ENCODE measurements at places on chromosomes 1 and 21. TPM values are rescaled to one million over a fixed set of nuclear protein-coding genes. Genes with fewer than 3 reads are reported as not detected.

Gene UTS2
- total RNA-seq, result not detected

Gene LRRC38
- not detected for total RNA-seq

Gene STMN1
- total RNA-seq, result 99.5 TPM

Gene LCE2B
- not detected for total RNA-seq

Gene RGS16
- 0.16 TPM for total RNA-seq

Gene SDF4
- total RNA-seq, result 94.2 TPM

Gene FAM177B
- total RNA-seq, result not detected

Gene KCNT2
- not detected for total RNA-seq

Gene MPZ
- 3.4 TPM for total RNA-seq

Gene WDR64
- total RNA-seq, result not detected

GRCh38 chr1:94122201-94122970 is 1.4 kb upstream of the ABCA4 start:
- no peak for DNase-seq

- peak; percentile 13 for DNase-seq
Observed at GRCh38 chr1:174165471-174166137, 6.3 kb downstream of the RABGAP1L start.

DNA sequence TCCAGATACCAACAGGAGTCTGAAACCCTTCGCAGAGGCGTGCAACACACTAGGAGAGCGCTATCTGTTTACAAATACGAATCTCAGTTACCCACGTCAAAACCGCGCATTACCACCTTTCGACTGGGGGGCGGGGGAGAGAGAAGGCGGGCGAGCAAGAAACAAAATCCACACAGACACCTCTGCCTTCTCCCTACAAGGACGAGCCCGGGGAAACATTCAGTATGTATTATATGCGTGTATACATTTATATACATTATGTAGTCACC is 722 bp downstream of the TUT4 start:
- DNase-seq, result peak; percentile 50

GRCh38 chr1:15504436-15504835 is 19.6 kb downstream of the CASP9 start:
- DNase-seq, result no peak

DNA sequence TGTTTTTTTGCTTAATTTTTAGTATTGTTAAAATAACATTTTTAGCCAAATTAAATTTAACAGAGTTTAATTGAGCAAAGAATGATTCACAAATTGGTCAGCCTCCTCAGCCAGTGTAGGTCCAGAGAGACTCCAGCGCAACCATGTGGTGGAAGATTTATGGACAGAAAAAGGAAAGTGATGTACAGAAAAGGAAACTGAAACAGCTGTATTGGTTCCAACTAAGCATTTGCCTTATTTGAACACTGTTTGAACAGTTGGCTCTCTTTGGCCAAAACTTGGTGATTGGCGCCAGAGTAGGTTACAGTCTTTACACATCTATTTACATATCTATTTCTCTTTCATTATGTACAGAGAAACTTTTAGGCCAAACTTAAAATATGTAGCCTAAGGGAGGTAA is 19.4 kb downstream of the RPS6KC1 start:
- DNase-seq, result peak; percentile 80

GRCh38 chr1:181416268-181416860 is 67.0 kb upstream of the CACNA1E start:
- no peak for DNase-seq

GRCh38 chr1:22721122-22721873 is 10.7 kb downstream of the EPHB2 start:
- DNase-seq, result no peak

GRCh38 chr1:228309326-228310067 is 97.1 kb downstream of the TRIM11 start:
- no peak for DNase-seq

- no peak for DNase-seq
Observed at GRCh38 chr1:166221316-166221715, 54.5 kb upstream of the FAM78B start.

DNA sequence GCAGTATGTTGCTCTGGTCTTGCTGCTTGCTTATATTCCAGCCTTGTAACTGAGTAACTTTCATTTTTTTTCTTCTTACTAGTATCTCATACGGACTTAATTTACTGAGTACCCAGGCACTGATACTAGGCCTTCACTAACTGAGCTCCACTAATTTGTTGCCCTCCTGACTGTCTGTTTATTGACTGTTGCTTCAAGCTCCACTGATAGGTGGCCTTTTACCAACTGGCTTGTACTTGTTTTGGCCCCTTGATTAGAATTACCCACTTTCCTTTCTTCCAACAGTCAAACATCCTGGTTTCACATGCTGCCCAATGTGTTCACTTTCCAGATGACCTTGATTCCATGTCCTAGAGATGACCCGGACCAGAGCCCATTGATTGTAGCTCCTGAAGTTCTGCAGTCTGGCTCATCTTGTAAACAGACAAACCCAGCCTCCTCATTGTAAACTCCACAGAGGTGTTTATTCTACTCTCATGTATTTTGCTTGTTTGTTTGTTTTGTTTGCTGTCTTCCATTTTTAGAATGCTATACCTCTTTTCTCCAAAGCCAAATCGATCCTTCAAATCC is 27.7 kb downstream of the RGS1 start:
- no peak for DNase-seq

DNA sequence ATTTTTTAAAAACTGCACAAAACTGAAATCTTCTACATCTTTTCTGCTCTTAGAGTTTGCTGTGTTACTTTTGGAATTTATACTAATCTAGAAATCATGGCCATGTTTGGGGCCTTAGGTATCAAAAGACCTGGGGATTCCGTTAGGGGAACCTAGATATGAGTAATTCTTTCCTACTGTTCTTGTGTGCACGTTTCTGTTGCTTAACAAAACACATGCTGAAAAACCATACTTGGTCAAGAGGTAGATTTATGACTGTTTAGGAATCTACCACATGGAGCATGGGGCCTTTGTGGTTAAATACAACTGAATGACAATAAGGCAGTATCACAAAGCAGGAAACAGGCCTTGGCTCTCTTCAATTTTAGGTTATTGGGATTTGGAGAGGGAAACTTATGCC is 291.9 kb upstream of the USP25 start:
- no peak for DNase-seq

DNA sequence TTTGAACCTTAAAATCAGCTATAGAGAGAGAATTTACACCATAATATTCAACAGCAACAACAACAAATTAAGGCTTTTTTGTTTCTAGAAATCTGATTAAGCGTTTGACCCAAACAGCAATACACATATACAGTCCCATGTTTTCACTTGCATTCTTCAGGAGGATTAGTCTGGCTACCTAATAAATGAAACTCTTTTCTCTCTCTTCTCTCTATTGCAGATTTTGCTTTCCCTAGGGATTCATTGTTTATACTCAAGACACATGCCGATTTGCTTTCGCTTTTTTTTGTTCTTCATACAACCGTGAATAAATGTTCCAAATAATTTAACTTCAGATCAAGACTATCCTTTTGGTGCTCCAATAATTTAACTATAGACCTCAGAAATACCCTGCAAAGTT is 162.4 kb upstream of the PTBP2 start:
- no peak for DNase-seq

DNA sequence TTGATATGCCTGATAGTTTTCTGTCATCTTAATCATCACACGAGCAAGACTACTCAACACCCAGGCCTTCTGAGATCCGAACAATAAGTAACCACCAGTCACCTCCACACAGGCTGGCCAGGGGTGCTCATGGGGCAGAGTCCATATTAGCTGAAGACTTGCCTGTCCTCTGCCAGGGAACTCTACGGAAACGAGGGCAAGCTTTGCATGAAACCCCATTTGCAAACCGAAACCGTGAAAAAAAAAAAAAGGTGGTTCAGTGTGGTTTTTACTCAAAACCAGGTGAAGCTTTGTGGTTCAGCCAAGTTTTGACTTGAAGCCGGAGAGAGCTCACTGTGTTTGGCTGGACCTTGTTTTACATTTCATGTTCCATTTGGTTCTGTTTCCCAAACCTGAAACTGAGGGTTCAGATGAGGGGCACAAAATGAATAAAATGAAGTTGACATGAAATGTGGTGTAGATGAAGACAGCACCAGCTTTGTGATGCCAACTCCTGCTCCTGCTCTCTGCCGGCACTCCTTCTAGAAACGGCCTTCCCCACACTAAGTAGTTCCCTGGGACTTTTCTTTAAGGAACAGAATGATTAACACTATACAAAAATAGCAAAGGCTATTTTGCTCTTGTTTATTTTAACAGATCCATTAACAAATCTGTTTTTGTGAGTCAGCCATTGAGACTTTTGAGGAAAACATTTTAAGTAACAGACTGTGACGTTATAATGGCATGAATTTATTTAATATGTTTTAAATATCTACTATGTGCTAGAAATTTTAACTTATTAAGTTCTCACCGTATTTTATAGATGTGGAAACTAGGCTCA is 74.7 kb downstream of the RUNX1 start:
- no peak for DNase-seq

- DNase-seq, result peak; percentile 72
Observed at GRCh38 chr1:54249819-54250435, 50.0 kb downstream of the MRPL37 start.

DNA sequence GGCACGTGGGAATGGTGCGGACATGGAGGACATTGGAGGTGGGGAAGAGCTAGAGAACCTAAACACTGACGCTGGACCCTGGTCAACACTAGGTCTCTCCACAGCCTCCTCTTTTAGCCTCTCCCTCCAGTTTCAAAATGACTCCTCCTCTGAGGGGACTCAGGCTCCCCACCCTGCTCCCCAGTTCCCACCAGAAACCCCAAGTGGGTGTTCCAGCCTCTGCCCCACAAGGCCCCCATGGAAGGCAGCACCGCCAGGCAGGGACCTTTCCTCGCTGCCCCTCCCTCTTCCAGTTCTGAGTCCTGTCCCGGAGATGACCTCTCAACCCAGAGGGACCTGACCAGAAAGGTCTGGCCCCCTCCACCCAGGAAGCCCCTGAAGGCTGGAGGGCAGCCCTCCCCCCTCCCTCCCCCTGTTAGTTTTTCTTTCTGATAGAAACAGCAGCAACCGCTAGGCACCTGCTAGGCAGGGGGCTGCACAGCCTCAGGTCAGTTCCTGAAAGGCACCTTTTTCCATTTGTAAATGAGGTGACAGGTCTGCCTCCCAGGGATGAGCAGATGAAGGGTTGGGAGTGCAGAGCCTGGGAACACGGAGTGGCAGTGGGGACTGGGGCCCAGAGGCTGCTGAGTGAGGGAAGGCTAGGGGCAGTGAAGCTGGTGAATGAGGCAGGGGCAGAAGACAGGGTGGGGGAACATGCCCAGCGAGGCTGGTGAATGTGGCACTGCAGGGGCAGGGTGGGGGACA is 9.3 kb upstream of the ITGB2 start:
- DNase-seq, result no peak

DNA sequence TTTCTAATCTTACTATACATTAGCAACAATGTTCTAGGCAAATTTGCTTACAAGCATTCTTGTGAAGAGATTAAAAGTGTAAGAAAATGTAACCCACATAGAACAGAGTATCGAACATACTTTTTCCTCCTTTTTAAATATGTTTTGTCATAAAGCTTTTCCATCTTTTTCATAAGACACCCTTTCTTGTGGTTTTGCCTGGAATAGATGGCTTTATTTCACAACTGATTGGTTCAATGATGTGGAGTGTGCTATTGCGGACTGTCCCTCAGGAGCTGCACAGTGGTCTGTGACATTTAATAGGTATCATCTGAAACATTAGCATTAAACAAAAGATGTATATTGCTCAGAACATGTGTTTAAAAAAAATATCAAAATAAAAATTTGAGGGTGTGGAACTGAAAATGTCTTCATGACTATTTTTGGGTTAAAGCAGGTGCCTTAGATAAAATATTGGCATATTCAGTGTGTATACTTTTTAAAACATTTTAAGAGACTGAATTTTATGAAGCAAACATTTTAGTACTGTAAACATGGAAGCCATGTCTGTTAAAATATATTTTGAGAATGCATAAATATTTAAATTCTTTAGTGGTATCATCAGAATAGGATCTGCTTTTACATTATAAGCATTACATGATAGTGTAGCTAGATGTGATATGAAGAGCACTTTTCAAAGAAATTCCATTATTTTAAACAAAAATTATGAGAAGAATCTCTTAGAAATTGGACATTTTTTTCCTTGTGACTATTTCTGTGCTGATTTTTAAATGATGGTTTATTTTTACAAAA is 48.3 kb upstream of the C1orf146 start:
- DNase-seq, result no peak

- DNase-seq, result no peak
Observed at GRCh38 chr1:2412773-2413494, 570 bp upstream of the PEX10 start.

DNA sequence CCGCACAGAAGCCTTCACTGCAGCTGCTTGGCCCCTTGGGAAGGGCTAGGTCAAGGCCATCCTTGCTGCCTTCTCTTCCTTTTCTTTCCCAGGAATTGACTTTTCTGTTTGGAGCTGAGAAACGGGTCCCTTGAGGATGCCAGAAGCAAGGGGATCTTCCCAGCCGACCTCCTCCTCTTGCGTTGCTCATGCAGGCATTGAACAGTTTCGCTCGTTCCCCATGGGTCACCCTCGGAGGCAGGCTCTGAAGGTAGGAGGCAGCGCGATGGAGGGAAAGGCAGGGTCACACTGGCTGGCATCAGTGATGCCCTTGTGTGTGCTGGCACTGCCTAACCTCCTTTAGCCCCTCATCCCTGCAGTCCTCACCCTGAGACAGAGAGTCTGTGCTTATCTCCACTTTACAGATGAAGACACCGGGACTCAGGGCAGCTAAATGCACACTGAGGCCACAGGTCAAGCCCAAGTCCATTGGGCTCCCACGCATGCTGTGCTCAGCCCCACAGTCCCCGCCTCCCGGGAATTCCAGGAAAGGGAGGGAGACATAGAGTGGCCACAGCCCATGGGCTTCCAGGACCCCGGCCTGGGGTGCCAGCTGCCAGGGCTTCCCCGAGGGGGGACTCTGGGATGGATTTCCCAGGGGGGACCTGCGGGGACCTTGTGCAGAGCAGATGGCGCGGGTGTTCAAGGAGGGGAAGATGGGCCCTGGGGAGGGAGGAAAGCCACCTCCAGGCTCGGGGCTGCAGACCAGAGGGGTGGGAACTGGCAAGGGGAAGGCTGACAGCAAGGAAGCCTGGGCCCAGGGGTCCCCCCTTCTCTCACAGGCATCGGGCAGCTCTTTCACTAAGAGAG is 90.2 kb downstream of the SPSB1 start:
- no peak for DNase-seq

DNA sequence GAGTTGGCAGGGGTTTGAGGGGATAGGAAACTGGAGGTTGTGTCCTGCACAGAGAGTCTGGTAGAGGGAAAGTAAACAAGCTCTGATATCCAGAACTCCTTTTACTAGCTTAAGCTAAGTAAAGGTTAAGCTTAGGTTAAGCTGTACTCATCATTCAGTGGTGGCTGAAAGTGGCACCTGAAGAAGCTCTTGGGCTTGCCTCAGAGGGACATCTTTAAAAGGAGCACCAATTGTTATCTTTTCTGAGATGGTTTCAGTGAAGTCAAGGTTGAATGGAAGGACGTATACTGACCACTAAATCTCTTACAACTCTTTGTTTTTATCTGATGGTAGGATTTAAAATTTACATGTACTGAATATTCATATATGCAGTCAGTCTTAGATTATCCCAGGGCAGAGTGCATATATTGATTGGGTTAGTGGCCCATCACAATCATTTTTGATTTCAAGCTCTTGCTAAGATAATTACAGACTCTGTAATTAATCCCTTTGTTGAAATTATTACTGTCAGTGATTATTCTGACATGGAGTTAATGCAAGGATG is 43.3 kb downstream of the S1PR1 start:
- DNase-seq, result no peak
